NCI-H2171 (cell line): ENCODE measurements at places on chromosomes 1 and 21.

DNA sequence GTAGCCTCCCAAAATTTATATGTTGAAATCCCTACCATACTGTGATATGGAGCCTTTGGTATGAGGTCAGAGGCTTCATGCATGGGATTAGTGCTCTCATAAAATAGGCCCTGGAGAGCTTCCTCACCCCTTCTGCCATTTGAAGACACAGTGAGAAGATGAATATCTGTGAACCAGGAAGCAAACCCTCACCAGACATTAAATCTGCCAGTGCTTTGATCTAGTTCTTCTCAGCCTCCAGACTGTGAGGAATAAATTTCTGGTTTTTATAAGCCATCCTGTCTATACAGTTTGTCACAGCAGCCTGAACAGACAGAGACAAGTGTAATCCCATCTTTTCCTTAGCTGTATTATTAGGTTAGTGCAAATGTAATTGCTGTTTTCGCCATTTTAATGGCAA lies 88.4 kb downstream of the OLFML2B start:
- DNase-seq, result no peak

DNA sequence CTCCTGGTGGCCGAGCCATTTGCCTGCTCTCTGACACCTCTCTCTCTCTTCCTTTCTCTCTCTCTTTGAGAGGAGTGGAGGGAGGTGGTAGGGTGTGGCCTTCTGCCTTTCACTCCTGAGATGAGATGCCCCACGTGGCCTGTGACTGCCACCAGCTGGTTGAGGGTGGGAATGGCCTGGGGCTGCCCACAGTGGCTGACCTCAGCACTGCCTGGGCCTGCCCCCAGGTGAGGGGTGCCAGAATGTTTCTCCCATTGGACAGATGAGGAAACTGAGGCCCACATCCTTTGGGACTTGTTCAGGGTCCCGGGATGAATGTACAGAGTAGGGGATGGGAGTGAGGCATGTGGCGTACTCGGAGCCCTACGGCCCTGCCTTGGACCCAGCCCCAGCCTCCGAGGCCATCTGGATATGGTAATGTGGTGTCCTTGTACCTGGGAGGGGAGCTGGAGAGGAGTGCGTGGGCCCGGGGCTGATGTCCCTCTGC lies 12.7 kb upstream of the C1orf167 start:
- no peak for DNase-seq

DNA sequence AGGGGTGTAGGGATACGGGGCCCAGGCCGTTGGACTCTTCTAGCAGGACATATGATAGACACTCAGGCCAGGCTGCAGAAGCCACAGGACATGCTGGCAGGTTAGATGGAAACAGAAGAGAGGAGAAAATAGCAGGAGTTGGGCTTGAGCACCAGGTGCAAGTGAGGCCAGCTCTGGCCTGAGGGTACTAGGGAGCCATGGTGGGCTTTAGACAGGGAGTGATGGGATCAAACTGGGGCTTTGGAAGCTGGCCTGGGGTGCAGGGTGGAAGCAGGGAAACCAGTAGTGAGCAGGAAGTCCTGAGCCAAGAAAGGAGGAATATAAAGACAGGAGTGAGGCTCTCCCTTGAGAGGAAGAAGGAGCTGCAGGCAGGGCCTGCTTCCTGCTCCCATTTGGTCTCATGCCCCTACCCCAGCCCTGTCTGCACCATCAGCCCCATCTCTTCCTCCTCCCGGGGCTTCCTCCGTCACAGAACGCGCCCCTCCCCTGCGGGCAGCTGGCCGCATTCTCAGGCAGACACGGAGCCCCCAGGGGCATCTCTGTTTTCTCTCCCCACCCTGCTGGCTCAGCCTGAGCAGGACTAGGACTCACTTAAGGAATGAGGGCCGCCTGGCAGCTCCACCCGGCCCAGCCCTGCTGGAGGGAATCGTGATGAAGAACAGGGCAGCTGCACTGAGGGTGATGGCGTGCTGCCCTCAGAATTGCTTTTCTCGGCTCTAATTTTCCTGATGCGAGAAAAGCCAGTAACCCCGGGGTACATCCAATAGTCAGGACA lies 165.5 kb upstream of the TMEM51 start:
- no peak for DNase-seq

GRCh38 chr1:198959032-198959431 lies 320.2 kb downstream of the PTPRC start:
- no peak for DNase-seq

GRCh38 chr1:175884369-175884768 lies 141.0 kb upstream of the TNR start:
- no peak for DNase-seq

DNA sequence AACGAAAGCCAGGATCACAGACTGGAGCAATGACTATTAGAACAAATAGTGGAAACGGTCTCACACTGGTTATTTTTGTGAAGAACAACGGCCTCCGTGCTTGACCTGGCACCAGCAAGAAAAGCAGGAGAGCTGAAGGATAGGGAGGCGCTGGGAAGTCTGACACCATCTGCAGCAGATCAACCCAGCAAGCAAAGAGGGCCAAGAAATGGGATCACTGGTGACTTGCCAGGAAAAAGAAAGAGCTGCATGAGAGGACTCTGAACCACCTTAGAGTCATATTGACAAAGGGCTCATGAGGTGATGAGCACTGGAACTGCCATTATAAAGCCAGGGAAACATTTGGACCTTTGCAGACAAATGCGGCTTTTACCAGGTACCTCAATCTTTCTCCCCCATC lies 25.0 kb downstream of the MTOR start:
- DNase-seq, result no peak
